Uterus (tissue), 4 donors: ENCODE measurements at places on chromosomes 3 and 15. TPM values are rescaled to one million over a fixed set of nuclear protein-coding genes. Genes with fewer than 3 reads are reported as not detected.

Gene ATP13A5
- total RNA-seq: not detected

Gene CSNK1G1
- 16.5 TPM for total RNA-seq

Gene HACD3
- total RNA-seq: 28.5 TPM

Gene GHSR
- not detected for total RNA-seq

- DNase-seq: no peak
- no peak overlapping the region for H3K27ac ChIP-seq
- no peaks in the 10 kb centered on the region for H3K4me1 ChIP-seq
Measured at GRCh38 chr15:51202783-51203182, 108.1 kb upstream of the TNFAIP8L3 start.

DNA sequence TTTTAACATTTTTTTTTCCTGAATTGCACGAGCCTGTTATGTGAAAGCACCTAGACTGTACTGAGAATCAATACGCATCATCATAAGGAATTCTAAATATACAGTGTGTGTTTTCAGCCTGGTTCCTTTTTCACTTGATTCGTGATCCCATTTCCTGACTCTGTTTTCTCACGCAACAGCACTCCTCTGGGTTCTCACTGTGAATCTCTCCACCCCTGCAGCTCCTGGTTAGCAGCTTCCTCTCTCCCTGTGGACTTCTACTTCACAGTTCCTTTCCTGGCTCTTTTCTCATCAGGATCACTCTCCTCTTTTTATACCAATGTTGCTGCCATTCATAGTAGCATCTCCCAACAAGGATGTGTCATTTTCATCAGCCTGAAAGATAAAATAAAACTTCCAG lies 297.2 kb downstream of the CADM2 start:
- no peaks in the 10 kb centered on the region for H3K4me1 ChIP-seq
- H3K36me3 ChIP-seq: no peaks in the 10 kb centered on the region
- no peaks in the 10 kb centered on the region for H3K27me3 ChIP-seq
- no peak overlapping the region for H3K27ac ChIP-seq
- DNase-seq: no peak

Gene PBRM1
- total RNA-seq: 81.5 TPM

- H3K27ac ChIP-seq: peak overlapping the region; percentile 91
- no peaks in the 10 kb centered on the region for H3K4me1 ChIP-seq
- no peaks in the 10 kb centered on the region for H3K27me3 ChIP-seq
- no peaks in the 10 kb centered on the region for H3K36me3 ChIP-seq
Measured at GRCh38 chr15:92803852-92804609, 96.1 kb upstream of the CHD2 start.

DNA sequence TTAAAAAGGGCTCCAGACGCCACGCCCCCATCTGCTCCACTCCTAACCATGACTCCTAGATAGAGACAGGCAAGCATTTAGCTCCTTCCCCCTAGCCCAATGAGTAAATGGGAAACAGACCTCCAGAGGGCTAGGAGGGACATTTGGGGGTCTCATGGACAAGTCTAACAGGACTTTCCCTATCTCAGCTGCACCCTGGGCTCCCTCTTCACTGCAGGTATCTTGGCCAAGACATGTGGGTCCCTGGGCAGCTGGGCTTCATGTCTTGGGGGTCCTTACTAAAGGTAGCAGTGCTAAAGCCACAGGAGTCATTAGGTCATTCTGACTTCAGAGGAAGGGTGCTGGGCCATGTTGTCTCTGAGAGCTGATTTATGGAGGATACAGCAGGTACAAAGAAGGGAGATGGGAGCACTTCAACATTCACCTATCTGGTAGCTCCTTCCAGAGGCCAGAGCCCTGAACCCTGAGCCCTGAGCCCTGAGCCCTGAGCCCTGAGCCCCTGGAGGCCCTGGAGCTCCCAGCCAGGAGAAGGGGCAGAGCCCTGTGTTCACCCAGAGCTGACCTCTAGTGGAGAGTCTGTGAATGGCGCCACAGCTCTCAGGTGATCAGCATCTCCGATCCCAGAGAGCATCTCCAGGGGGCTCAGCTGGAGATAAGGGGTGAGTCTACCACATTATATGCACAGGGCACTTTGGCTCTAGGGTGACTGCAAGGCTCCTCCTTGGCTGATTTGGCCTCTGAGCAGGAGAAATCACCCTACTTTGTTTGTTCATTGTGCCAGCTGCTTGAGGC lies 40.1 kb upstream of the EPHB1 start:
- H3K27me3 ChIP-seq: no peaks in the 10 kb centered on the region
- no peak overlapping the region for H3K27ac ChIP-seq
- no peaks in the 10 kb centered on the region for H3K4me1 ChIP-seq
- H3K36me3 ChIP-seq: no peaks in the 10 kb centered on the region

DNA sequence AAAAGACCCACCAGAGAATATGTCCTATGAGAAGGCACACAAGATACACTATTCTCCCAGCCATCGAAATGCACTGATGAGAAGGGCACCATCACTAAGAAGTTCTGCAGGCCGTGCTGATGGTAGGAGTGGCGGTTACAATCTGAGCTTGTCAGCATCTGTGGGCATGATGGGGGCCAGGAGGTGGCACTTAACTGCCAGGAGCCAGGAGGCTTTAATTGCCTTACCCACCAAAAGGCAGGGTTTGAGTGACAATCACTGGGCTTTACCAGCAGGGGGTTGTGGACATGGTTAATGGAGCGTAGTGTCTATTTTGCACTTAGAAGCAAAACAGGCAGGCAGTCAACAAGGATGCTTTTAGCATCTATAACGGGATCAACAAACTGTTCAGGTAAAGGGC lies 16.0 kb upstream of the SQOR start:
- H3K27ac ChIP-seq: no peak overlapping the region
- DNase-seq: no peak
- H3K4me1 ChIP-seq: no peaks in the 10 kb centered on the region
- H3K4me3 ChIP-seq: no peak overlapping the region
- H3K36me3 ChIP-seq: no peaks in the 10 kb centered on the region

Gene UBA3
- 105 TPM for total RNA-seq

Gene SLC38A3
- not detected for total RNA-seq

Gene TXNRD3
- 15.9 TPM for total RNA-seq

DNA sequence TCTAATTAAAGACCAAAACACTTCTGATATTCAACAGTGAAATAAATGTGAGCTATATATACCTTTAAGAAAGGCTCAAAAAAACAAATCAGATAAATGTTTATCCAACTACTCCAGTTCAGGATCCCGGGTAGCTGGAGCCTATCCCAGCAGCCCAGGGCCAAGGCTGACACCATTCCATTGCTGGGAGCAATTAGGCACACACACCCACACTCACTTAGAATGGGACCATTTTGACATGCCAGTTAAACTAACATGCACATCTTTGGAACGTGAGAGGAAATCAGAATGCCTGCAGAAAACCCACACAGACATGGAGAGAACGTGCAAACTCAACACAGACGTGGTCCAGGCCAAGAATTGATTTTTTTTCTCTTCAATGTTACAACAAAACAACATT lies 30.0 kb upstream of the PLSCR4 start:
- no peaks in the 10 kb centered on the region for H3K27me3 ChIP-seq
- no peak overlapping the region for H3K27ac ChIP-seq
- H3K4me3 ChIP-seq: no peak overlapping the region
- H3K4me1 ChIP-seq: no peaks in the 10 kb centered on the region

Gene CCDC71
- total RNA-seq: 28.8 TPM

Gene SIDT1
- not detected for total RNA-seq

- no peak for DNase-seq
- H3K4me3 ChIP-seq: no peak overlapping the region
- no peaks in the 10 kb centered on the region for H3K36me3 ChIP-seq
- no peaks in the 10 kb centered on the region for H3K27me3 ChIP-seq
Measured at GRCh38 chr3:140061211-140061610, 126.2 kb downstream of the CLSTN2 start.

- no peak overlapping the region for H3K27ac ChIP-seq
- H3K4me3 ChIP-seq: no peak overlapping the region
- no peaks in the 10 kb centered on the region for H3K36me3 ChIP-seq
- DNase-seq: no peak
Measured at GRCh38 chr3:194585880-194586281, 47.3 kb downstream of the TMEM44 start.

Gene CFAP91
- total RNA-seq: 26.1 TPM

DNA sequence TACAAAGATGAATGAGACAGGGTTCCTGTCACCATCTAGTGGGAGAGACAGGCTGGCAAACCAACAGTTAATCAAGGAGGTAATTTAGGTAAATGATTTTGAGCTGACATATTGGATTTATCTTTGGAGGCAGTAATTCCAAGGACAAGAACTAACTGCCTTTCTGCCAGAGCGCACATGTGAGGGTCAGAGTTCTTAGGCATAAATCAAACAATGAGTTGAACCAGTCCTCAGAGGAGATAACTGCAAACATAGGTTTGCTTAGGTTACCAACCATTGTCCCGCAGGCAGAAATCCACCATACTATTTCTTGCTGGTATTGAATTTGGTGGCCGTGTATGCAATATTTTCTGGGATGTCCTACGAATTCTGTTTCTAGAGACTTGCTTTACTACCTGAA lies 14.2 kb upstream of the PPP1R2 start:
- no peaks in the 10 kb centered on the region for H3K27me3 ChIP-seq
- no peaks in the 10 kb centered on the region for H3K4me1 ChIP-seq
- no peak overlapping the region for H3K4me3 ChIP-seq

Gene HYKK
- 28.5 TPM for total RNA-seq

DNA sequence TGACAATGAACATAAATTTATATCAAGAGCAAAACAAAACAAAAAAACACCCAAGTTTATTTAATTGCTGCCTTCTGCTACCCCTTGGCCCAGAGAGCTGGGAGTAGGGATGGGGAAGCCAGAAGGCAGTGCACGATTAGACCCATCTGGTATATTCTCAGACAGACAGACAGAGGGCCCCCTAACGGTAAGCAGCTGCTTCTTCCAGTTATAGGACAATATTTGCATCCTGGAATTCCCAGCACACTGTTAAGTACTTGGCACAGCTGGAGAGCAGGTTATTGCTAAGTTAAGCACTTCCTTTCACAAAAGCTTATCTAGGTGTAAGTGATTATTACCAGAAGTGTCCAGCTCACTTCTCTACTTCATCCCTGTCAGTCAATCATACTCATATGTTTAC lies 39.3 kb downstream of the C2CD4B start:
- H3K4me3 ChIP-seq: no peak overlapping the region
- DNase-seq: no peak
- H3K27me3 ChIP-seq: no peaks in the 10 kb centered on the region
- no peaks in the 10 kb centered on the region for H3K36me3 ChIP-seq
- H3K27ac ChIP-seq: no peak overlapping the region

- H3K36me3 ChIP-seq: no peaks in the 10 kb centered on the region
- no peak for DNase-seq
- no peak overlapping the region for H3K27ac ChIP-seq
- no peaks in the 10 kb centered on the region for H3K4me1 ChIP-seq
Measured at GRCh38 chr15:37758412-37758811, 176.0 kb upstream of the TMCO5A start.

Gene GP5
- total RNA-seq: not detected

Gene ATP2C1
- total RNA-seq: 60.1 TPM

DNA sequence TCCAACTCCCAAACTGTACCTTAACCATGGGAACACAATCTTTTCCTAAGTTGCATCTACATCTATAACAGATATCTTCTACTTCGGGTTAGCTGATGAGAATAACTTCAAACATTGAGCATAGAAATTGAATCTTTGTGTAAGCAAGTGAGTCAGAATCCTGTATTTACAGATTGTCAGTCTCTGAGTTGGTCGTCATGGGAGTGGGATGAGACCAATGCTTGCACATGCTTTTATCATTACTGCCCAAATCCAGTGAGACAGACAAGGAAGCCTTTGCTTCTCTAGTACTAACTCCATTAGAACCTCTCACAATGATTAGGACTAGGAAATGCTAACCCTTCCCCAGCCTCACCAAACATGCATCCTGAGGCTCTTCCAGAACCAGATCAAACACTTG lies 587.1 kb upstream of the ZNF717 start:
- no peak overlapping the region for H3K27ac ChIP-seq
- H3K27me3 ChIP-seq: no peaks in the 10 kb centered on the region
- no peak overlapping the region for H3K4me3 ChIP-seq
- no peak for DNase-seq

GRCh38 chr15:51403946-51404695 lies 62.7 kb downstream of the GLDN start:
- no peak overlapping the region for H3K27ac ChIP-seq
- no peaks in the 10 kb centered on the region for H3K36me3 ChIP-seq
- H3K4me1 ChIP-seq: no peaks in the 10 kb centered on the region
- H3K4me3 ChIP-seq: no peak overlapping the region
- no peak for DNase-seq
